ENCODE measurements at places on chromosomes 5 and 9. TPM values are rescaled to one million over a fixed set of nuclear protein-coding genes. Genes with fewer than 3 reads are reported as not detected.
A peak's percentile ranks its signal among the peaks of the same experiment; 100 is the strongest.

GRCh38 chr5:35938568-35939227 is at the start of gene CAPSL:
Gene CAPSL, minus strand, starts transcription at chr5:35938622. Its CDS starts 17,502 bp downstream, at chr5:35921120.
- no peak for DNase-seq

DNA sequence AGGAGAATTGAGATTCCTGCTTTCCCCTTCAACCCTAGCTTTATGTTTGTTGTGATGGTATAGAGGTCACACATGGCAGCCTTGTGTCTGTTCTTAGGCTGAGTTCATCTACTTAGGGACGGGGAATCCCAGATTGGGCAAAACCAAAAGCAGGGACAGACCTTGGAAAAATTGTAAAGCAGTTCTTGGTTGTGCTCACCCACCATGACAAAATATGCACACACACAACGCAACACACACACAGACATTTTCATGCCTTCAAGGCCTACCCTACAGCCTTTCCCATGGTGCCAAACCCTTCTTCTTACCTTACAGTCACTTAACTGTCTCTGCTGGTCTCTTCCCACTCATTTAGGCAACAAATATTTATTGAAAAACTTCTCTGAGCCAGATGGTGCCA is 14.8 kb downstream of the PCDHGC5 start:
- DNase-seq: no peak

DNA sequence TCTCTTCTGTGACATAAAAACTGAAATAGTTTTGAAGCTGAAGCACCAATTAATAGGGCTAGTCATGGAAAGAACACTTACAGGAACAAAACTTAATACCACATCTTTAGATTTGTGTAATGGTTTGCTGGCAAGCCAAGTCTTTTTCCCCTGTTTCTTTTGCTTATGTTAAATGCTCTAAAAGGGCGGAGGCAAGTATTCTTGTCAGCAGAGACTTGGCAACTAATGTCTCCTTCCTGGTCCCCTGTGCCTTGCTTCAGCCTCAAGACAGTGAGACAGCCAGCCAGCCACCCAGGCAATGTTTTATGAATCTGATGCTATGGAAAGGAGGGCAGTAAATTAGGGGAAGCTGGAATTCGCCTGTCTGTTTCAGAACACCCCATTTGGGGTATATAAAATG is 45.7 kb downstream of the PRRC1 start:
- DNase-seq: no peak

The SOX30 gene
- not detected for total RNA-seq

The ITK gene
- 4.5 TPM for total RNA-seq

DNA sequence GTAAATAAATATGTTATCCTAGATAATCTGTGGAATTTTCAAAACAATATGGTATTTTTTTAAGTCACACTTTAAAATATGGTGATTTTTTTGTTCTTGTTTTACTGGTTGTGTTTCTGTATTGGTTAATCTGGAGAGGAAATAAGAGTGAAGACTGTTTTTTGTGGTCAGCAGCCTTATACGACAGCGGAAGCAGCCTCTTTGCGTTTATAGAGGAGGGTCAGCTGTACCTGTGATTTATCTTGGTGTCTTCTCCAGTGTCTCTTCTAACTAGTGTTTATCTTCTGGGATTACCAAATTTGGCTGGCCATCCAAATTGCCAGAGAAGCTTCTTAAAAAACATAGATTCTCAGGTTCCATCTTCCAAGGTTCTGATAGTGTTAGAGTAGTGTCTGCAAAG is 58.7 kb downstream of the ICE1 start:
- no peak for DNase-seq

GRCh38 chr5:176748967-176749935 is 61.1 kb upstream of the UNC5A start:
- DNase-seq: peak; percentile 55

The GHR gene
- total RNA-seq: 145 TPM

The LRRTM2 gene
- total RNA-seq: 1.3 TPM

DNA sequence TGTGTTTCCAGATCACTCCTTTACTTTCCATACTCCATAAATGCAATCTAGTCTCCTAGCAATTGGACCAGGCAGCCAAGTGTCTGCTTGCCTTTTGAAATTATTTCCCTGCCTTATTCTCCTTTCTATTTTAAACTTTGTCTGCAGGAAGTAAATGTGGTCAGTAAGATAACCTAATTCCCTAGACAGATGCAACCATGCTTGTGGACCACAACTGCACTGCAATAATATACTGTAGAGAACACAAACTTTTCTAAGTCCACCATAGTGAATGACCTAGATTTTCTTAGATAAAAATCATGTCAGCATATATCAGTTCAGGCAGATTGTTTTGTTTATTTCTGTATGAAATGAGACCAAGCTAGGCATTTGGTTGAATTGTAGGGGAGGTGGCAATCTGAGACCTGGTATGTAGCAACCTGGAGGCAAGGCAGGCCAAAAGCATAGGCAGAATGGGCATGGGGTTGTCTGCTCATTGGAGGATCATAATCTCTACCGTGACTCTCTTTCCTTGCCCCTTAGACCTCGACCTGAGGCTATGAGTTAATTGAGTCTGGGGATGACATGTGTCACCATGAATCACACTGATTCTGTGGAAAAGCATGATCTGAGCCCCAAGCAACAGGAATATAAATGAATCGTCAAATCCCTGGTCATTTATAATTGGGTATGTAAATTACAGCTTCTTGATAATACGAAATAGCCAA is 20.7 kb downstream of the ACTL7B start:
- no peak for DNase-seq

The MYOT gene
- 0.64 TPM for total RNA-seq

The ERP44 gene
- total RNA-seq: 21.3 TPM

- no peak for DNase-seq
Measured at GRCh38 chr9:109238125-109238524, 71.1 kb upstream of the FRRS1L start.

- DNase-seq: no peak
Measured at GRCh38 chr5:158436271-158437065, 577.5 kb upstream of the CLINT1 start.

DNA sequence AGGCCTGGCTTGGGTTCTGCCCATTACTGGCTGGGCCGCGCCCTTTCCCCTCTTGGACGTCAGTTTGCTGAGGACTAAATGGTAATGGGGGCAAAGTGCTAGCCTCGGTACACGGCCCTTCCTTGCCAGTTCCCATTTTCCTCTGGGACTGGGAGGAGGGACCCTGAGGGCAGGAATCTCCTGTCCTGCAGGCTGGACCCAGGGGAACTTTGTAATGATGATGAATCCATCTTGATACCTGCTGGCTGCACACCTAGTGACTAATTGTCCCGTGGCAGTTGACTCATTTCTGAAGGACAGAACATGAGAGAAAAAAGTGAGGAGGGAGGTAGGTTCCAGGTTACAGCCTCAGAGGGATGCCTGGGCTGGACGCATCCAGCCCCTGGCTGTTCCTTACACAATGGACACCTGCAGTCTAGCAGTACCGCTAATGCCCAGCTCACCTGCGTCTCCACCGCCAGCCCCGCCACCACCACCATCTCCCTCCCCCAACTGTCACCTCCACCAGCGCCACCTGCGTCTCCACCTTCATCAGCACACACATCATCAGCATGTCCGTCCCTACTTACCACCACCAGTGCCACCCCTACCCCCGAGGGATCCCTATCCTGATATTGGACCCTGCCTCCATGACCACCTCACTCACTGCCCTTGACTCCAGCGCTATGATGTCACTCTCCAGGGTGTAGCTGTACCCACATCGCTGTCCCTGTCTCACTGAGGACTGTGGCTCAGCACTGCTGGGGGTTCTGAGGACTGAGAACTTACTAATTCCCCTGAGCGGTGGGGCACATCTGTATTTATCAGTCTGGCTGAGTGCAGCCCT is 4.3 kb downstream of the CDHR2 start:
- no peak for DNase-seq

The PPIP5K2 gene
- total RNA-seq: 54.5 TPM

GRCh38 chr5:80935811-80936385 is 24.3 kb upstream of the RASGRF2 start:
- no peak for DNase-seq

GRCh38 chr5:91851670-91852069 is 468.6 kb upstream of the ARRDC3 start:
- DNase-seq: no peak

DNA sequence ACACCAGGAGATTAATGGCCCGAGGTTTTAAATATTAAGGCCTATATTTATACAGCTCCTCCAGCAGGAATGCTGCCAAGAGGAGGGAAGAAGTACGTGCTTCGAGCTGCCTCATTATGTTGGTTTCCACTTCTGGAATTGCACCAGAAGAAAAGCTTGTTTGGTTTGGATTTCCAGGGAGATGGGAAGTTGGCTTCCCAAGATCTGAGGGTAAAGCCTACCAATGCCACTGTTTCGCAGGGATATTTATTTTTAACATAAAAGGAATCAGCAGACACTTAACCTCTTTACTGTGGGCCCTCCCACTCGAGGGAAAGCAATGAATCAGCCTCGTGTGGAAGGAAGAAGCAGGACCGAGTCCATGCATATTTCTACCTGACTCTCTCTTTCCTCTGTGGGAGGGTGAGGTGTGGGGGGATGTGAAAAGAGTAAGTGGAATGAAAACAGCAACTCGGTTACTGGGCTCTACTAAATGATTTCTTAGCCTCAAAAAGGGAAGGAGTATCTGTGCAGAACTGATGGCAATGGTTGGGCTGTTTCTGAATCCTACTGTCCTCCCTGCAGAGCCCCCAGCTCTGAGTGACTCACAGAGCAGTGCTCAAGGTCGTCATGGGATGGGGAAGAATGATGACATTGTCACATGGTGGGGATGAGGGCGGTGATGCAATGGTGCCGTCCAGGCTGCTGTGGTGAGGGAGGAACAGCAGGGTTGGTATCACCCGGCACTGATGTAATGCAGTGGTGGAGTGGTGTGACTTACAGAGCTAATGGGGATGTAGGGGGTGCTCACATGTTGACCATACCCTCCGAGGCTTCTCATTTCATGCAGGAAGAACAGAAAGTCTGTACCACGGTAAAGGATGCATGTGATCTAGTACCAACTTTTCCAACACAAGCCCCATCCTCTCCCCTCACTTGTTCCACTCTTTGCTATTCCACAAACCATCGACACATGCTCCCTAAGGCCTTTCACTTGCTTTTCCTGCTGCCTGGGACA is 215.0 kb upstream of the PANK3 start:
- no peak for DNase-seq

All from mesenteric fat pad (tissue), 1 donor.